ENCODE measurements at places on chromosomes 12 and 14.

DNA sequence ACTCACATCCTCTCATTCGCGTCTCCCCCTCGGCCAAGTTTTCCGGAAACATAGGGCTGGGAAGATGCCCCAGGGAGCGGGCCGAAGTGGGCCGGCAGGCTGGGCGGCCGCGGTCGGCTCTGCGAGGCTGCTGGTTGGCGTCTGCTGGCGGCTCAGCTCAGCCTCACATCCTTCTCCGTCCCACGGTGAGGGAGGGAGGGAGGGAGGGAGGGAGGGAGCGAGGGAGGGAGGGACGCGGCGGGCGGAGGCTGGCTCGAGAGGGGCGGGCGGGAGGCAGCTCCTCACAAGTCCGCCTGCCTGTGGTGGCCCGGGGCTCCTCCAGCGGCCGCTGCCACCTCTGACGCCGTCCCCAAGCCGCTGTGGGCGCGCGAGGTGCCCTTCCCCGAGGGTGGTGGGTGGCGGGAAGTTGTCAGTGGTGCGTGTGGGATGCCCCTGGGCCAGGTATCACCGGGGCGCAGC is 93.8 kb downstream of the RFLNA start:
- DNase-seq: peak; percentile 81

GRCh38 chr12:4356041-4356327 is 23.5 kb downstream of the FGF23 start:
- no peak for DNase-seq

DNA sequence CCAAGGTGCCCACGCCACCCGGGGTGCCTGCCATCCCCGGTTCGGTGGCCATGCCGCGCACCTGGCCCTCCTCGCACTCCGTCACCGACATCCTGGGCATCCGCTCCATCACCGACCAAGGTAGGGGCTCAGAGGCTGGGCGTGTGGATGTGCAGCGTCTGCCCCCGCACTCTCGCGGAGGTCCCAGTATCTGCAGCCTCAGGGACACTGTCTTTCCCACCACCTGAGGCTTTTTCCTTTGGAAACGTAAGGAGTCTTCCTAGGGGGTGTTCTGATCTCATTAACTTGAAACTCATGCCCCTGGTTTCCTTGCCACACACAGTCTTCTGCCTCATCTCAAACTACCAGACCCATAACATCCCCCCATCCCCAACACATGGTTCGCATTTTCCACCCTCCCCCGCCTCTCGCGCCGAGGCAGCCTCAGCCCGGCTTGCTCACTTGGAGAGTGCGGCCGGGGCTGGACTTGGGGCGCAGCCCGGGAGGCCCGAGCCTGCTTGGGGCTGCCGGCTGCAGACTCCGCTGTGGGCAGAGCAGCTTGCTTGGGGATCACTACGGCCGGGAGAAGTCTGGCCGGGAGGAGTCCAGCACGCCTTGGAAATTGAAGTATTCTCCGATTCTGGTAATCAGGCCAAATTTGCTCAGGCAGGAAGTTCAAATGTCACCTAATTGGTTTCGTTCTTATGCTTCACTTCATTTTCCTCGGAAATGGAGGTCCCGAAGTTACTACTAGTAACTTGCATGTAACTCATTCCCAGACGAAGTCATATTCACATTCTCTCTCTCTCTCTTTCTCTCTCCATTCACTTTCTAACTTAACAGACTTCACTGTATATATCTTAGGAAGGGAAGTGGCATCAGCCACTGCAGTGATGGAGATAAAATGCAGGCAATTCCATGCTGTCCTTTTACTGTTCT is 2.0 kb downstream of the PAX9 start:
- no peak for DNase-seq

DNA sequence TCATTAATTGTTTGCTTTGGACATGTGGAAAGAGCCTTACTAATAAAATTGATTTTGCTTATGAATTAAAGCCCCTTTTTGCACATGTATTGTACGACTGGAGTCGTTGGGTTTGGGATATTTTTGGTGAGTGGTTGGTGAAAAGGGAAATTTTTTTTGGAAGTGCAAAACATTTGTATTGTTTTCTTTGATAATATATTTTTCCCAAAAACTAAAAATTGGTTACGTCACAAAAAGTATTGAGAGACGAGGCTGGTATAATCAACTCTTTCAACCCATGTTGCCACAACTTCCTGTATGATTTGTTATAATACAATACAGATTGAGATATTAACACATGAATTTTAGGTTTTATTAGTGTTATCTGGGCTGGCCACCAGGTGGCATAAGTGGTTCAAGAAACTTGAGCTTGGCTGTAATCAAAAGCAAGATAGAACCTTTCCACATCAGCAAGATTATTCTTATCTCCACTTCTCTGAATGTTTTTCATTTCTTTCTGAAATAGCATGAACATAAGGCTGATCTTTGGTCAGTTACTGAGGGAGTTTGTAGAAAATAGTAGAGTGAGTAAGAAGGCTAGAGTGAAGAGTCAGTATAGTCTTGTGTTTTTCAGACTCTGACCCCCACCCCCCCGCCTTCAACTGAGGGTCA is 8.7 kb downstream of the NGDN start:
- DNase-seq: peak; percentile 52

- peak; percentile 68 for DNase-seq
Observed at GRCh38 chr12:117236456-117237001, 46.3 kb upstream of the FBXO21 start.

DNA sequence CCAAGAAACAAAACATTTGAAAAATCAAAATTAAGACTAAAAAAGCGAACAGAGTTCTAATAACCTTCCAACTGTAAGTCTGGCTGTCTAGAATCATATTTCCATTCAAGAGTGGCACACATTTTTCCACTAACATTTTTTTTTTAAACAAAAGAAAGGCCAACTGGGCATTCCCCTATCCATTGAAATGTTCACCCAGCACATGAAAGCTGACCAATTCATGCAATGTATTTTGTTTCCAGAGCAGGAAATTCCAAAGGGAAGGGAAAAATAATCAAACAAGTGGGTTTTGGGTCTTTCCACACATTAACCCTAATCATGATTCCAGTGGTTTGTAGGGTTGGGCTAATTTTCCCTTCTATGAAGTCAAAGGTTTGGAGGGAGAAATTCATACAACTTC is 206.5 kb downstream of the CALM1 start:
- no peak for DNase-seq

- DNase-seq: no peak
Observed at GRCh38 chr12:52207106-52207505, 15.3 kb upstream of the KRT80 start.

GRCh38 chr12:26786865-26787514 is 46.0 kb downstream of the ITPR2 start:
- DNase-seq: no peak

- DNase-seq: no peak
Observed at GRCh38 chr12:2345902-2346301, 293.1 kb downstream of the CACNA1C start.

GRCh38 chr14:20382526-20382925 is 30.8 kb downstream of the TEP1 start:
- DNase-seq: no peak

DNA sequence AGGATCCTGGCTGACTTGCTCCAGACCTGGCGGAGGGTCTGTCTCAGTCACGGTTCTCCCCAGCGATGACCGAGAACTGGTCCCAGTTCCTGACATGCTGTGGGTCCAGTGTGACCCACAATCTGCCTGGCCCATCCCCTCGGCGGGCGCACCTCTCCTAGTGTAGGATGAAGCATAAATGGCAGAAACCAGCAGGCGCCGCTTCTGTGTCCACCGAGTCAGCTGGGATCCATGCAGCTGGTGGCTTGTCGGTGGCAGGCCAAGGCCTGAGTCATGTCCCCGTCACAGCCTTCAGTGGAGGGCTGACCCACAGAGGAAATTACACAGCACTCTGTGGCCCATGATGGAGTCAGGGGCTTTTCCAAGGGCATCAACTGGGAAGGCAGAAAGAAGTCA is 38.5 kb downstream of the NFKBIA start:
- DNase-seq: peak; percentile 12

- no peak for DNase-seq
Observed at GRCh38 chr12:116959845-116960514, 49.2 kb downstream of the FBXW8 start.

- no peak for DNase-seq
Observed at GRCh38 chr12:108310489-108310888, 28.6 kb downstream of the CMKLR1 start.

DNA sequence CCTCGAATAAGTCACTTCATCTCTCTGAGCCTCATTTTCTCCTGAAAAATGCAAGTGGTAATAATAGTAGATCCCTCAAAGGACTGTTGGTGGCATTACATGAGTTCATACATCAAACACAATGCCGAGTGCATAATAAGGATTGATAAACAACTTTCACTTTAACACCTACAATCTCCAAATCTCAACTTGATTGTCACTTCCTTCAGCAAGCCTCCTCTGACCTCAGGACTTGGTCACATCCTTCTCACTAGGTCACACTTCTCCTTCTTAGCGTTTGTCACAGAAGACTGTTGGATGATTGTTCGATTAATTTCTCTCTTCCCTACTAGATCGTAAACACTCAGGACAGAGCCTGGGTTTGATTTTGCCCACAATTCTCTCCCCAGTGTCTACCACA is 7.9 kb upstream of the PRKAB1 start:
- no peak for DNase-seq

GRCh38 chr14:34710006-34710405 is 4.4 kb downstream of the CFL2 start:
- no peak for DNase-seq

DNA sequence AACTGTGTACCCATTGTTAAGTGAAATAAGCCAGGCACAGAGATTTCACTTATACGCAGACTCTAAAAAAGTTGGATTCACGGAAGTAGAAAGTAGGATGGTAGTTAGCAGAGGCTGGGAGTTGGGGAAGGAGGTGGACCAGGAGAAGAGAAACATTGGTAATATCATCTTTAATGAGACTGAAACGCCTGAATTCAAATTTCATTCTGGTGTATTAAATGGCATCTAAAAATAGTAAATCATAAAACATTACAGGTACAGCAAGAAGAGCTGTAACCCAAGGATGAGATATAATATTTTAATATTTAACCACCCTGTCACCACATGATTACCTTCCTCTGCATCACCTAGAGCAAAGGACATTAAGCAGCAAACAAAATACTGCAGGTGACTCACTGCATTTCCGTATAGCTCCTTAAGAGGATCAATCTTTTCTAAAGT is 99.4 kb downstream of the EPS8 start:
- DNase-seq: no peak

GRCh38 chr14:38174711-38175110 is 33.0 kb upstream of the SSTR1 start:
- DNase-seq: no peak

- no peak for DNase-seq
Observed at GRCh38 chr12:107571492-107571891, 114.1 kb upstream of the PWP1 start.

GRCh38 chr12:93824514-93825500 is 147.6 kb downstream of the CRADD start:
- DNase-seq: no peak

DNA sequence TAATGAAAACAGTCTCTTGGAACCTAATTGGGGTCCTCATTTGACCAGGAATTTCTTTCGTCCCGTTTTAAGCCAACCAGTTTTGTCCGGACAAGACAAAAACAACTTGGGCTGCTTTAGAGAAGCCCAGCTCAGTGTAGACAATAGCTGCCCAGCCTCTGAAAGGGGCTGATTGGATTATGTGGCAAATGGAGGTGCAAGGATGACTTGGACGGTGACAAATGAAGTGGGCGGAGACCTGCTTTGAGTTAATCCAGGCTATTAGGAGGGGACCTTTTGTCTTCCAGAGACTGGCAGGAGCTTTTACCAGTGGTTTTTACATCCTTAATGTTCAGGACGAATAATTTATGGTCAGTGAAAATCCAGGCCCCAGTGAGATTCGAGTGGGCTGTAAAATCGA is 4.8 kb downstream of the MEG3 start:
- DNase-seq: no peak

DNA sequence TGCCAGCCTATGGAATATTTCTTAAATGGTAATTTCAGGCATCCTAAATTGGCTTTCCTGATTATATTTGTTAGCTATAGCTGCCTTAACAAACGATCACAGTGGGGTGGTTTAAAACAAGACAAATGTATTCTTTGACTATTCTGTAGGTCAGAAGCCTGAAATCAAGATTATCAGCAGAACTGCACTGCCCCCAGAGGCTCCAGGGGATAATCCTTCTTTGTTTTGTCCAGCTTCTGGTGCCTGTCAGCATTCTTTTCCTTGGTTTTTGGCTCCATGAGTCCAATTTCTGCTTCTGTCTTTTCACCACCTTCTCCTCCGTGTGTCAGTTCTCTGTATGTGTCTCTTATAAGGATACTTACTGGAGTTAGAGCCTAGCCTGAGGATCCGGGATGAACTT is 1282.2 kb upstream of the USP15 start:
- DNase-seq: no peak

GRCh38 chr14:67940486-67941455 is 121.2 kb downstream of the RAD51B start:
- DNase-seq: no peak

DNA sequence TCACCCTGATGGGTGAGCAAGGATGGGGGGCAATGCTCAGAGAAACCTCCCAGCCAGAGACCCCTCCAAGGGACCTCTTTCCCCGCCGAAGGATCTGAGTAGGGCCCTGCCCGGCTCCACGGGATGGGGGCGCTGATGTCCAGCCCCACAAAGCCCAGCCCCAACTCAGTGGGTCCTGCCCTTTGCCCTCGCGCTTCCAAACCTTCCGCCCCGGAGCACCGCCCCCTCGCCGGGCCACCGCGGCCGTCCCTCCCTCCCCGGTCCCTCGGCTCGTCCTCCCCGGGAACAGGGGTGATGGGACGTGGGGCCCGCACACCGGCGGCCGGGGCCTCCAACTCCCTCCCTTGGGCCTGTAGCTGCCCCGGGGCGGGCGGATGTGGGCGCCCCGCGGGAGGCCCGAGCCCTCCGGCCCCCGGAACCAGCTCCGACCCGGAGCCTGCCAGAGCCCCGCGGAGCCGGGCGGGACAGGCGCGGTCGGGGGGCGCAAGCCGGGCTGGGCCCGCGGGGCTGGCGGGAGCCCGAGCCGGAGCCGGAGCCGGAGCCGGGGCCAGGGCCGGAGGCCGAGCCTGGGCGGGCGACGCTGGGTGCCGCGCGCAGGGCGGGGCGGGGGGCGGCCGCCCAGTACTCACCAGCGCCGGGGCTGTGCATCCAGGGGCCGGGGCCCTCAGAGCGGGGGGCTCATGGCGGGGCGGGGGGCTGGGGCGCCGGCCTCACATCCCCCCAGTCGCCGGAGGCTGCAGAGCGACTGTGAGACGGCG is 386 bp downstream of the HDAC7 start:
- peak; percentile 61 for DNase-seq

DNA sequence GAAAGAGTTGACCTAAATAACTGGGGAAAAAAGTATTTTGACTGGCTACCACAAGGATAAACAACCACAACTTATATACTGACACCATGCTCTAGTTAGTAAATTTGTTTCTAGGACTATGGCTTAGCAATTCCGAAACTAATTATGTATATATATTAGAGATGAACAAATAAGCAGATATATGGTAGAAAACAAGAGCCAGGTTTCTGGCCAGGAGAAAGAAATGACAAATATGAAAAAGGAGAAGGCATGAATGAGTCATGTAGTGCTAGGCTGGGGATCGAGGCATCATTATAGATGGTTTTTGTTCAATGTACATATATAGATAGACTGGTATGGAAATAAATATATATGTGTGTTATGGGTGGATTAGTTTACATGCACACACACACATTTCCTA is 5.5 kb upstream of the LRRC74A start:
- DNase-seq: no peak

- DNase-seq: no peak
Observed at GRCh38 chr14:104051092-104051813, 34.2 kb upstream of the ASPG start.

- no peak for DNase-seq
Observed at GRCh38 chr12:45959728-45960127, 30.6 kb downstream of the SCAF11 start.
